Naive thymus-derived CD8-positive, alpha-beta T cell (primary cell): ENCODE measurements at places on chromosomes 11 and 22. TPM values are rescaled to one million over a fixed set of nuclear protein-coding genes. Genes with fewer than 3 reads are reported as not detected.
A peak's percentile ranks its signal among the peaks of the same experiment; 100 is the strongest.

DNA sequence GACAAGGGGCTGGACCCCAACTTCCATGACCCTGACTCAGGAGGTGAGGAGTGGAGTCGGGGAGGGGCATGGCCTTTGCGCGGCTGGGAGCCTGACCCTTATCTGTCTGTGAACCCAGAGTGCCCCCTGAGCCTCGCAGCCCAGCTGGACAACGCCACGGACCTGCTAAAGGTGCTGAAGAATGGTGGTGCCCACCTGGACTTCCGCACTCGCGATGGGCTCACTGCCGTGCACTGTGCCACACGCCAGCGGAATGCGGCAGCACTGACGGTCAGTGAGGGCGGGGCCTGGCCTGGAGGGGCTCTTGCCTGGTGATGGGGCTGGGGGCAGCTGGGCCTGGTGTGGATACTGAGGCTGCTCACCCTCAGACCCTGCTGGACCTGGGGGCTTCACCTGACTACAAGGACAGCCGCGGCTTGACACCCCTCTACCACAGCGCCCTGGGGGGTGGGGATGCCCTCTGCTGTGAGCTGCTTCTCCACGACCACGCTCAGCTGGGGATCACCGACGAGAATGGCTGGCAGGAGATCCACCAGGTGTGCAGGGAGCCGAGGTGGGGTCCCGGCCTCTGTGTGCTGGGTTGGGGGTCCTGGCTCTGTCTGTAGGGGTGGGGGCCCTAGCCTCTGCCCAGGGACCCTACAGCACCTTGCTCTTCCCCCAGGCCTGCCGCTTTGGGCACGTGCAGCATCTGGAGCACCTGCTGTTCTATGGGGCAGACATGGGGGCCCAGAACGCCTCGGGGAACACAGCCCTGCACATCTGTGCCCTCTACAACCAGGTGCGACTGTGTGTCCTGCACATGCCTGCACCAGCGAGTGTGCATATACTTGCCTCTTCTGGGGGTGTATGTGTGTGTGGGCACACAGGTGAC lies 6.3 kb downstream of the SHANK3 start:
- peaks cover 7% of the 10 kb centered on the region for H3K4me1 ChIP-seq
- H3K36me3 ChIP-seq: no peaks in the 10 kb centered on the region
- H3K4me3 ChIP-seq: no peak overlapping the region
- H3K27ac ChIP-seq: no peak overlapping the region
- no peak for DNase-seq

- H3K36me3 ChIP-seq: no peaks in the 10 kb centered on the region
- DNase-seq: no peak
- peaks cover 75% of the 10 kb centered on the region for H3K27me3 ChIP-seq
- H3K4me1 ChIP-seq: peaks cover 14% of the 10 kb centered on the region
- H3K27ac ChIP-seq: no peak overlapping the region
Measured at GRCh38 chr11:130427581-130428315, 661 bp downstream of the ADAMTS8 start.

DNA sequence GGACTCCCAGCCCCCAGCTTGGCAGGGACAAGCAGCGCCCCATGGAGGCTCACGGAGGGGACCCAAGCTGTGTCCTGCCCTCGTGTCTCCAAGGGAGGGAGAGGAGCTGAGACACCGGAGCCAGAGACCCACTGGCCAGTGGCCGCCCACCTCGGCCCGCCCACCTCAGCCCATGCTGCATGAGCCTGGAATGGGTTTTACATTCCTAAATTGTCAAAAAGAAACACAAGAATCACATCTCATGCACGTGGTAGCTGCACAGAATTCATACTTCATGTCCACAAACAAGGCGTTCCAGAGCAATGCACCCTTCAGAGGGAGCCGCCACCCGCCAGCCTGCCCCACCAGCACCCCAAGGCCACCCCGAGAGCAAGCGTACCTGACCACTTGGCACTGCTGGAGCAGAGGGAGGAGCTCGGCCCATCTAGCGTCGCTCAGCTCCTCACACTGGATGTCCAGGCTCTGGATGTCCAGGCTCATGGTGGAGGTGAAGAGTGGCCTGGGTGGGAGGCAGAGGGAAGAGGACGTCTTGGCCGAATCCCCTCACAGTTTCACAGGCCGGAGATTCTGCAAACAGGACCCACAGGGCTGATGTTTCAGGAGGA lies 5.3 kb downstream of the RNH1 start:
- no peak for DNase-seq
- no peak overlapping the region for H3K4me3 ChIP-seq
- H3K27ac ChIP-seq: peak overlapping the region; percentile 37
- H3K36me3 ChIP-seq: peaks cover 35% of the 10 kb centered on the region
- H3K27me3 ChIP-seq: no peaks in the 10 kb centered on the region
- peaks cover 12% of the 10 kb centered on the region for H3K4me1 ChIP-seq

GRCh38 chr11:1463056-1463455 lies 23.5 kb downstream of the MOB2 start:
- H3K4me3 ChIP-seq: no peak overlapping the region
- no peak overlapping the region for H3K27ac ChIP-seq
- H3K27me3 ChIP-seq: no peaks in the 10 kb centered on the region
- peaks cover 7% of the 10 kb centered on the region for H3K4me1 ChIP-seq
- H3K36me3 ChIP-seq: no peaks in the 10 kb centered on the region

DNA sequence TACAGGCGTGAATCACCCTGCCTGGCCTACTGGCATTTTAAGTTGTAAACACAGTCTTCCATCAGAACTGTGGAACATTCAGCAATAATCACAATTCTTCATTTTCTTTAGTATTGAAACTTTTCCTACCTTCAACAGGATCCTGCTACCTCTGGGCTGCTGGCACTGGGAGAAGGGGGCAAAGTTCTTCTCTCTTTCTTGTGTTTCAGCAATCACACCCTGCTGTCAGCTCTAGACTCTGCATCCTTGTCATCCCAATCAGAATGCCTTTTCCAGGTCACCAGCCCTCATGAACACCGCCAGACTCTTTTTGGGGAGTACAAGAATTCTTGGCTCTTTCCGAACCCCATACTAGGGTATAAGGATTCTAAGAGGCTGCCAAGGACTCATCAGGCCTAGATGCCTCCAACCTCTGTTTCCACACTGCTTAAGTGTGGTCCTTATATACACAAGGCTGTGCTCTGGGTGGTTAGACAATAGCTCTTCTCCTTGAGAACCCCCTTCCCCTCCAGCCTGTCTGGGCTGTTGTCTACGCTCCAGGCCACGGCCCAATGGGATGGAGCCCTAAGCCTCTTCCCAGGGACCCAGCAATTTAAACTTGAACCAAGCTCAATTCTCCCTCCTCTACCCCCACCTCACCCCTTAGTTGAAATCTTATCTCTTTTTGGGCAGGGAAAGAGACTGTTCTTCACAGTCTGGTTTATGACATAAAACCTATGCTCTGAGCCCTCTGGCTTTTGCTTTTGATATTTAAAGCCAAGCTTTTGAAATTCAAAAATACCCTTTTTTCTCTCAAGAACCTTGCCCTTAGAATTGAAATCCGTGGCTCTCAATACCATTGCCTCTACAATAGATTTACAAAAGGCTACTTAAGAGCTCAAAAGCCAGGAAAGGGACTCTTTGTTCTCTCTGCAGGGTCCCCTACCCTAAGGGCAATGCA lies 327.4 kb downstream of the BUD13 start:
- no peak for DNase-seq
- H3K27ac ChIP-seq: no peak overlapping the region
- peaks cover 12% of the 10 kb centered on the region for H3K27me3 ChIP-seq
- no peak overlapping the region for H3K4me3 ChIP-seq

GRCh38 chr11:76380159-76380976 lies 564 bp downstream of the THAP12 start:
- no peaks in the 10 kb centered on the region for H3K27me3 ChIP-seq
- peak overlapping the region; percentile 91 for H3K4me3 ChIP-seq
- no peak for DNase-seq

DNA sequence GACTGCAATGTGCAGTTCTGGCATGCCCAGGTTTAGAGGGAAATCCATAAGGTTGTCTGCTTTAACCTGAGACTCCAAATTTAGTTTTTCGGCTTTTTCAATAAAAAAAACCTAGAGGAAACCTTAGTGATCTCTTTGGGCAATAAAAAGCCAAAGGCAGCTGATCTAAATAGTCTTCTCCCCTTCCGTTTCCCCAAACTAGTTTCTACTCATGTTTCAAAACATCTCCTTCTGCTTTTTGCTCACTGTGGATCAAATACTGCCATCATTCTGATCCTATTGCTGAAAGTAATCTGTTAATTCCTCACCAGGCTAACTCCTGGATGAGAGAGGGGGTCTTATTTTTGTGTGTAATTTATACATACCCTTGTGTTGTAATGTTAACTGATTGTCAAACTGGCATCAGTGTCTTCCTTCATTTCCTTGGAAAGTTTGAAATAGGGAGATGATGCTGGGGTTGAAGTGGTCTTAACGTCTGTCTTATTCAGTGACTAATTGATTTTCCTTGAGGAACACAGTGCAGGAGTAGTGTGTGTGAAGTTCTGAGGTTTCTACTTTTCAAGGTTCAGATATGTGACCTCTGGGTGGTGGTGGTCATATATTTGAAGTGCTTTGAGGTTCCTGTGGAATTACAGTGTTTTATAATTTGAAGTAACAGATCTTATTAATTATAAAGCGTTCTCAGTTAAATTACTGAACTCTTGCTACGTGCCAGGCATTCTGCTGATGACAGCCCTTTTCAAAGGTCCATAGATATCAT lies 55.0 kb downstream of the ARHGAP42 start:
- H3K27ac ChIP-seq: no peak overlapping the region
- no peaks in the 10 kb centered on the region for H3K4me1 ChIP-seq
- H3K36me3 ChIP-seq: no peaks in the 10 kb centered on the region
- H3K4me3 ChIP-seq: no peak overlapping the region

- no peaks in the 10 kb centered on the region for H3K27me3 ChIP-seq
- DNase-seq: peak; percentile 52
- no peaks in the 10 kb centered on the region for H3K36me3 ChIP-seq
- H3K4me3 ChIP-seq: no peak overlapping the region
- H3K4me1 ChIP-seq: peaks cover 39% of the 10 kb centered on the region
Measured at GRCh38 chr22:47043835-47044721, 281.6 kb downstream of the TBC1D22A start.

DNA sequence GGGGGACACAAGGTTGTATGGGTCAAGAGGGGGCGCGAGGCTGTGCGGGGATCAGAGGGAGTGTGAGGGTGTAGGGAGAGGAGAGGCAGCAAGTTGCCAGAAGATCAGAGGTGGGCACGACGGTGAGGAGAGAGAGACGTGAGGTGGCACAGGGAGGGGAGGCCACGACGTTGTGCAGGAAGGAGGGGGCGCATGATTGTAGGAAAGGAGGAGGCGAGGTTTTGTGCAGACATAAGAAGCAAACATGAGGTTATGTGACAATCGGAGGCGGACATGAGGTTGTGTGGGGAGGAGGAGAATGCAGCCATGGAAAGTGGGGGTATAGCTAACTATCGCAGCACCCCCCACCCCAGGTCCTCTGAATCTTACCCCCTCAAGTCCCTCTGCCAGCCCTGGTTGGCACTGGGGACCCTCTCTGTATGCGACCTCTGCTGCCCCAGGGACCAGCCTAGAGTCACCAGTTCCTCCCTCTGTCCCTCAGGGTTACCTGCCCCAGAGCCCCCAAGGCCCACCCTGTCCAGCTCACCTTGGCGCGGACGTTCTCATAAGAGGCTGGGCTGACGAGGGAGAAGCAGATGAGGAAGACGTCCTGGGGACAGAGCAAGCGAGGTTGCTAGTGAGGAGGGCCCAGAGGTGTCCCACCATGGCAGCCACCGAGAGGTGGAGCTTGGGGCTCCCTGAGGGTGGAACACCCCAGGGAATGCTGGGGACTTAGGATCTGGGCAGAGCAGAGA lies 12.5 kb downstream of the RAC2 start:
- H3K27ac ChIP-seq: peak overlapping the region; percentile 99
- no peaks in the 10 kb centered on the region for H3K27me3 ChIP-seq
- DNase-seq: peak; percentile 88
- H3K36me3 ChIP-seq: no peaks in the 10 kb centered on the region

GRCh38 chr11:73894725-73895335 lies 18.0 kb downstream of the PAAF1 start:
- peaks cover 6% of the 10 kb centered on the region for H3K4me1 ChIP-seq
- H3K4me3 ChIP-seq: no peak overlapping the region
- no peaks in the 10 kb centered on the region for H3K27me3 ChIP-seq
- H3K36me3 ChIP-seq: peaks cover 64% of the 10 kb centered on the region

DNA sequence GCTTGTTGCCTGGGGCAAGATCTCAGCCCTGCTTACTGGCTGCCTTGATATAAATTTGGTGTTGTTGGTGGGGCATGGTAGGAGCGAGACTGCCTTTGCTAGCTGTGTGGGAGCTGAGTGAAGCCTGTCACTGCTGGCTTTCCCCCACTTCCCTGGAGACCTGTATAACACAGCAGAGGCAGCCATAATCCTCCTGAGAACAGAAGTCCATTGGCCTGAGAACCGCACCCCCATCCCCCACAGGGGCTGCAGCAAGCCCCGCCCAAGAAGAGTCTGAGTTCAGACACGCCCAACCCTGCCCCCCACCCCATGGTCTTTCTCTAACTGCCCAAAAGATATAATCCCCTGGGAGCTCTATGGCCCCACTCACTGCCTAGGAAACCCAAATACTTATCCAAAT lies 39.2 kb upstream of the ARHGAP42 start:
- H3K27ac ChIP-seq: no peak overlapping the region
- H3K36me3 ChIP-seq: no peaks in the 10 kb centered on the region
- no peaks in the 10 kb centered on the region for H3K27me3 ChIP-seq

GRCh38 chr22:30262112-30262511 lies 4.5 kb downstream of the OSM start:
- no peak for DNase-seq
- no peak overlapping the region for H3K27ac ChIP-seq
- H3K4me3 ChIP-seq: no peak overlapping the region
- H3K4me1 ChIP-seq: peaks cover 36% of the 10 kb centered on the region
- no peaks in the 10 kb centered on the region for H3K36me3 ChIP-seq

DNA sequence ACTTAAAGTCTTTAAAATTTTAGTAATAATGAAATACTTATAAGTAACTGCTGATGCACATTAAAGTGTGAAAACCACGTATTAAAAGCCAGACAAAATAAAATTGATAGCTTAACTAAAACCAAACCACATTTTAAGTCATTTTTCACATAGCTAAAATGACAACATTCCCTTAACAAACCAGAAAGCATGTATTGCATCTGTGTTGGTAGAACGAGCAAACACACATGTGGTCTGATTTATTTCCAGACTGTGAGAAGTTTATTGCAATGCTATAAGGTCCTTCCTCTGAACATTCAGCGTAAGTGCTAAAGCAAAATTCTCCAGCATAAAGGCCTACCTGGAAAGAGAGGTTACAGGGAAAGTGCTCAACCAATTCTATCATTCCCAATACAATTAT lies 57.8 kb downstream of the ARHGAP20 start:
- H3K4me1 ChIP-seq: no peaks in the 10 kb centered on the region
- no peak for DNase-seq
- no peak overlapping the region for H3K27ac ChIP-seq
- peaks cover 5% of the 10 kb centered on the region for H3K27me3 ChIP-seq

- no peak overlapping the region for H3K4me3 ChIP-seq
- no peaks in the 10 kb centered on the region for H3K4me1 ChIP-seq
- no peak for DNase-seq
- no peaks in the 10 kb centered on the region for H3K27me3 ChIP-seq
Measured at GRCh38 chr11:28627690-28628255, 519.6 kb downstream of the METTL15 start.

- H3K36me3 ChIP-seq: no peaks in the 10 kb centered on the region
- no peak overlapping the region for H3K27ac ChIP-seq
- peaks cover 28% of the 10 kb centered on the region for H3K27me3 ChIP-seq
- DNase-seq: no peak
Measured at GRCh38 chr11:74462009-74462408, 5.3 kb downstream of the KCNE3 start.

GAB2 gene
- 1.8 TPM for total RNA-seq

RASSF7 gene
- total RNA-seq: 33.7 TPM

PRRG4 gene
- not detected for total RNA-seq

OR52H1 gene
- total RNA-seq: not detected

CCDC82 gene
- 31.9 TPM for total RNA-seq

ANKK1 gene
- 4.6 TPM for total RNA-seq

FAU gene
- 1,501 TPM for total RNA-seq
